ENCODE measurements at places on chromosomes 2 and 18.

- no peak for DNase-seq
Measured at GRCh38 chr2:109474319-109474825, 139.4 kb downstream of the SEPTIN10 start.

DNA sequence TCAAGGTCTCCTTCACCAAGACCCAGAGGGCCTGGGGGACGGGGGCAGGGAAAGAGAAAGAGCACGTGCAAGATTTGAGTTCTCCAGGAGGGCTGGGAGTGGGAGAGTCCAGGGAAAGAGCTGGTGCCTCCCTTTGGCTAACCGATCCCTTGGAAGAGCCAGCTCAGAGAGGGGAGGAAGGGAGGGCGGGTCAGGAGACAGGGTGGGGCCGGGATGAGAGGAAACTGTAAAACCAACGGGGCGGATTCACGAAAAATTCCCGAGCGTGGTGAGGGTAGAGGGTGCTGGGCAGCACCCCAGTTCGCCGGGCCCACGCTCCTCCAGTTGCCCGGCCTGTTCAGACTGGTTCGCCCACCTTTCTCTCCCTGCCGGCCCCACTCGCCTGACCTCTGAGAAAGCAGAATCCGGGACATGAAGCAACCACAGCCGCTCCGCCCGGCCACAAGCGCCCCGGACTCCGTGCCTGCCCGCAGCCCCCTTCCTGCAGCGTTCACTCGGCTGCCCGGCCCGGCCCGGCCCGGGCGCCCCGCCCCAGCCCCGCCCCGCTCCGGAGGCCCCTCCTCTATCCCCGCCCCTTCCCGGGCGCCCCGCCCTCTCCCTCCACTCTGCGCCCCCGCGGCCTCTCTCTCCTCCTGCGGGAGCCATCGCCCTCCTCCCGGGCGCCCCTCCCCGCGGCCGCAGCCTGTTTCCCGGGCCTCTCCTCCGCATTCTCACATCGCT lies 230.9 kb upstream of the SMAD2 start:
- peak; percentile 75 for DNase-seq

DNA sequence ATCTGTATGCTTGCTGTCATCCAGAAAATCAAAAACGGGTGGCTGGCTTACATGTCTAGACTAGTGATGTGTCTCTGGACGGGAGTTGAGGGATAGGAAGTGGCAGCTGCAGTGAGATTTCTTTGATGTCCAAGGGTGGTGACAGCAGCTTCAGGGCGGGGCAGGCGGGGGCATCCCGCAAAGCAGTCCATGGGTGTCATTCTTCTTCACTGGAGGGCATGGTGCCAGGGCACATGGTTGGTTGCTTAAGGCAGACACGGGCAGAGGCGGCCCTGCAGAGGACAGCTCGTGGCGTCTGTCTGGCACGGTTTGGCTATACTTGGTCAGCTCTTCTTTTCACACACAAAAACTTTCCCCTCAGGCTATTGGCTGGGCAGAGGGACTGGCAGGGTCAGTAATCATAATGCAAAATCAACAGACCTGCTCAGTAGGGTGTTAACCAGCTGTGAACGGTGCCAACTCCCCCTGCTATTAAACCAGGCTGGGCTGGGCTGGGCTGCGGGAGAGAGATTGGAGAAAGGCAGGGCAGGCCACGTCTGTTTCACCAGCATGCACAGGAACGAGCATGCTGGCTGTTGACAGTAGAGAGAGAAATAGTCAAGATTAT lies 63.7 kb downstream of the COL4A3 start:
- no peak for DNase-seq

- DNase-seq: no peak
Measured at GRCh38 chr2:211114826-211115455, 558.5 kb downstream of the CPS1 start.

DNA sequence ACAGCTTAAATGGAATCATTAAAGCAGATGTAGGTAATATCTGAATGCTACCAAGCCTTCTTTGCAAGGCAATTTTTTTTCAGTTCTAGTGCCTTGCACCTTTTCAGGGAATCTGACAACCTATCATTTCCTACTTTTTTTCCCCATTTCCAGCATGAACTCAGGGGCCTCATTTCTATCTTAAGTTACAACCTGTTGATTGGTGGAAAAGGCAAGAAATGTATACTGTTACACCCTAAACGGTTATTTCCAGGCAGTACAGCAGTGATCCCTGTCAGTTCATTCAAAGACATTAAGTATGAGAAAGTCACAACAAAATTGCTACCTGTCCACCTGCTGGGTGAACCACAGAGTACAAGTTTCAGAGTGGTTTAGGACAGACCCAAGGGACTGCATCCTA lies 171.2 kb upstream of the PIK3C3 start:
- no peak for DNase-seq

GRCh38 chr2:67567886-67568285 lies 170.8 kb downstream of the ETAA1 start:
- DNase-seq: no peak

DNA sequence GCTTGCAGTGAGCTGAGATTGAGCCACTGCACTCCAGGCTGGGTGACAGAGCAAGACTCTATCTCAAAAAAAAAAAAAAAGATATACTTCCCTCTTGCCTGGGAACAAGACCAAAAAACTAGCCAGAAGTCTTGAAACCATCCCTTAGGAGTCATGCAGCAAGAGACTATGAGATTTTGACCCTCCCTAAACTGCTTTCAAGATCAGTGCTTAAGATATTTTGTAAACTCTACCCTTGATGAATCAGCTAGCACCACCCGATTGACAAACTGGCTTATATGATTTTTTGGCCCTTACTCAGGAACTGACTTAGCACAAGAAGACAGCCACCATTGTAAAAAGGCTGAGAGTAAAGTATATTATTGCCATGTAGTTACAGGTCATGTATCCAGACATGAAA lies 3.8 kb downstream of the SULT1C3 start:
- DNase-seq: no peak

DNA sequence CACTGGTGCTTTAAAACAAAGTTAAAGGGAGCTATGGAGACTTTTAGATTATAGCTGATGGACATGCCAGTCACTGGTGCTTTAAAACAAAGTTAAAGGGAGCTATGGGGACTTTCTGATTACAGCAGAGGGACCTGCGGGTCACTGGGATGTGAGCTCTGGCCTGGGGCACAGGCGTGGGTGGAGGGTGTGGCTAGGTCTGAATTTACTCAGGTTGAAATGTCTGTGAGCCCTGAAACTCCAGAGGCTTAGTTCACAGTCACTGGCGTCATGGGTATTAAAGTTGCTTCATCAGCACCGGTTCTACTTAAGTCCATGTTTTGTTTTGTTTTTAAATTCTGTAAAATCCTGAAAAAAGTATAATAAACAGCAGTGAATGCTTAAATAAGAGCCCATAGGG lies 49.0 kb upstream of the TMEM18 start:
- no peak for DNase-seq

GRCh38 chr2:46304635-46305034 lies 7.4 kb downstream of the EPAS1 start:
- no peak for DNase-seq

DNA sequence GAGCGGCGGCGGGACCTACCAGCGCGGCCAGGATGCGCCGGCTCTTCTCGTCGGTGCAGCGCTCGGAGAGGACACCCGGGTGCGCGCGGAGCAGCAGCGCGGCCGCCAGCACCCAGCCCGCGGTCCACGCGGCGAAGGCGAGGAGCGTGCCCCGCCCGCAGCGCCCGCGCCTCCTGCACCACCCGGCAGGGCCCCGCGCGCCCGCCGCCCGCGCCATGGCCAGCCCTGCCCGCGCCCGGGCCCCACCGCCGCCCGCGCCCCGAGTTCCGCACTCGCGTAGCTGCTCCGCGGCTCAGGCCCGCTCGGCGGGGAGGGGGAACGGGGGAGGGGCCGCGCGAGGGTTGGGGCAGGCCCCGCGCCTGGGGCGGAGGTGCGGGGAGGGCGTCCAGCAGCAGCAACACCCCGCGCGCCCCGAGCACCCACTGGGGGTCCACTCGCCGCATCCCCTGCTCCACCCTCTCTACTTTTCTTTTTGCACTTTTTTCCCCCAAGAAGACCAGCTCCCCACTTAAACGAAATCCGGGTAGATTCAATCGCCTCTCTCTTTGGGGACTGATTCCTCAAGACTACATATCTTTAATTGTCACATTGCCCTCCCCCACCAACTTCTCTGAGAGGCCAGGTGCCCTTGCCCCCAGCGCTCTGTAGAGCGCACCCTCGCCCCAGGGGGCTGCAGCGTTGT lies at the start of gene DIPK1C:
DIPK1C (minus strand) TSS at position 266 of the 682 bp plus-strand sequence; CDS start at position 217, 49 bp downstream.
- DNase-seq: no peak

GRCh38 chr2:239179851-239180371 lies 220.9 kb downstream of the HDAC4 start:
- DNase-seq: no peak

GRCh38 chr2:212242724-212243123 lies 295.9 kb downstream of the ERBB4 start:
- no peak for DNase-seq

- no peak for DNase-seq
Measured at GRCh38 chr2:141381946-141382345, 748.9 kb downstream of the LRP1B start.

DNA sequence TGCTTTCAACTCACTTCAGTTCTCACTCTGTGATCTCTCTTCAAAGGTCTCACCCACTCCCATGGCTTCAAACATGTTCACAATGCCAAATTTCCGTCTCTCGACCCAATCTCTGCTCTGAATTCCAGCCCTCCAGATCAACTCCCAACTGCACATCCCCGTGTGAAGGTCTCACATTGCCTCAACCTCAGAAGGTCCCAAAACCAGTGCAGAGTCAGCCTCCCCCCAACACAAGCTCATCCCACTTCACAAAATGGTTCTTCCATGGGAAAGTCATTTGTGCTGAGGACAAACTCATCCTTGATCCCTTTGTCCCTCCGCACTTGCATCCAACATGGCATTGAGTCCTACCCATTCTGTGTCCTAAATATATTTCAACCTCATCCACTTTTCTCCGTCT lies 31.0 kb upstream of the GNAL start:
- DNase-seq: no peak

DNA sequence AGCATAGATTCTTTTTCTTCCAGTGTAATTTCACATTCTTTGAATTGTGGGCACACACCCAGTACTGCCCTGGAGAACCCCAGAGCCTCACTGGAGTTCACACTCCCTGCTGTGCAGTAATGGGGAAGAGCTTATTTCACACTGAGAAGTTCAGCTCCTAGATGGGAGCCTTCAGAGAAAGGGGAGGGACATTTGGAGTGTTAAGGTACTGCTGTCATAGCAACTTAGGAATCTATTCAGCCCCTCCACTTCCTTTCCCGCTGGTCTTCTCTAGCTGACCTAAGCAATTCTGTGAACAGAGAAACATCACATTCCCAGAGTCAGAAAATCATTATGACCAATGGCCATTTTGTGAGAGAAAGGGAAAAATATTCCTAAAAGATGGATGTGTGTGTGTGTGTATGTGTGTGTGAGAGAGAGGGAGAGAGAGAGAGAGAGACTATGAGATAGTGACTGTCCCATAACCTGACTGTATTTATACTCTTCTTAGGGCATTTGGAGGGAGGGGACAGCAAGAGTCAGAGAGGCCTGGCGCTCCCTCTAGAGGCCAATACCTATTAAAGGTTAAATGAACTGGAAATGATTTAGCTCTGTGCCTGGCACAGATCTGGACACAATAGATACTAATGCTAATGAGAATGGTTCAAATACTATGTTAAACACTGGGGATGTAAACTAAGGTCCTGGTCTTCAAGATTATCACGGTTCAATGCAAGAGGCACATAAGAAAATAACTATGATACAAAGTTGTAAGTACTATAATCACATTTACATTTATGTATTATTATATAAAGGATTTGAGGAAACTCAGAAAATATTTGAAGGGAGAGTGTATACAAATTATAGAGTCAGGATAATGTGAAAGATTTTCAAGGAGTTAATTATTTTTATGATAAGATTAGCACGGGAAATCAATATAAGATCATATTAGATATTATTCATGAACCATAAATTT lies 41.5 kb upstream of the RPE start:
- DNase-seq: peak; percentile 36

GRCh38 chr2:216679658-216680024 lies 15.7 kb downstream of the IGFBP5 start:
- DNase-seq: no peak

GRCh38 chr2:78817430-78817829 lies 208.1 kb upstream of the REG3G start:
- no peak for DNase-seq

DNA sequence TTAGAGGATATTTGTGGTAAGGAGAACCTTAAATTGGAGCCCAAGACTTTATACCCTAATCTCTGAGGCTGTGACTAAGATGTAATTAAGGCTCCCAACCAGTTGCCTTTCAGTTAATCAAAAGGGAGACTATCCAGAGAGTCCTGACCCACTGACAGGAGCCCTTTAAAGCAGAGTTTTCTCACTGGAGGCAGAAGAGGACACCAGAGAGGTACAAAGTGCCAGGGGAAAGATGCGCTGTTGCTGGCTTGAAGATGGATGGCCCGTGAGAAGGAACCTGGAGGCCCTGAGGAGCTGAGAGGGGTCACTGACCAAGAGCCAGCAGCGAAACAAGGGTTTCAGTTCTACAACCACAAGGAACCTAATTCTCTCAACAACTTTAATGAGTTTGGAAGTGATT lies 137.3 kb downstream of the TMEM131 start:
- no peak for DNase-seq

DNA sequence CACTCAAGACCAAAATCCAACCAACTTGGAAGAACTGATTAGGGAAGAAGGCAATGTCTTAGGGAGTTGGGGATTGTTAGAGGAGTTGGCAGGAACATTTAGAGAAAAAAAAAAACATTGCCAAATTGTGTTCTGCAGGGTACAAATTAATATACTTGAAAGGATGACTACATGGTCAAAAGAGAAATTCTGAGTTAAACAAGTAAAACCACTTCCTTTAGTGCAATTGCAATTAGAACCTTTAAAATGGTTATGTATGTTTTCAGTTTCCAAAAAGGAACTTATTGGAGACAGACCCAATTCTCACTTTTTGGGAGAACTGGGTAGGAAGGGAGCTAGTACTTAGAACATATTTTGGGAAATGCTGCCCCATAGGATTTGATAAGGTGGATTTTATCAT lies 137.9 kb downstream of the GPD2 start:
- DNase-seq: no peak

DNA sequence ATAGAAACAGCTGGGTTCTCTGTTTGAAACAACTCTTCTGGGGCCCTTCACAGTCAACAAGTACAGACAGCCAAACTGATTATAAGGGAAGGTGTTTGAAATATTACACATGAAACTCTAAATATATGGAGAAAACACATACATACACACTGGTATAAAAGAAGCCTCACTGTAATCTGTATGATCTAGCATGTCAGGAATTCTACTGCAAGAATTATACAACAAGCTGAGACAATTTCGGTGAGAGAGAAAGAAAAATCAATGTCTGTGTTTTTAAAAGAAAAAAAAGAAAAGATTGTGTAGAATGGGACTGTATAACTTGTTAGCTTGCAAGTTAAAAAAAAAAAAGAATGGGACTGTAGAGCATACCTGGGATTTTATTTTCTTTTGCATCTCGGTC lies 26.3 kb downstream of the IRS1 start:
- no peak for DNase-seq

DNA sequence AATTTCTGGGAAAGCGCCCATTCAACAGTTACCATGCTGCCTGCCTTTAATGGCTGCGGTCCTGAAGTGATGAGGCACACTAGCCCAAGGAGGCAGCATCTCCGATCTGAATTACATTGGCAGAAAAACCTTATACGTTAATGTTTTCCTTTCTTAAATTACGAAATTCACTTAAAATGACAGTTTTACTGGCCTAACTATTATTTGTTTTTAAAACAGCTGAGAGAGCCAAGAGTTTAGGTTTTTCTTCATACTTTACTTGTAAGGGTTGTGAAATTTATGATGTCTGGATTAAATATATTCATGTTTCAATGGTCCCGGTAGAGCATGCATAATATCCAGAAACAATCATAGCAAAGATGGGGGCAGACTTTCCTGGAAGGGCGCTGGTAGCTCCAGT lies 115.2 kb upstream of the REV1 start:
- DNase-seq: no peak
